Activated CD4-positive, alpha-beta T cell treated with anti-CD3 and anti-CD28 coated beads for 24 hours (primary cell): ENCODE measurements at places on chromosomes 1 and 21.

DNA sequence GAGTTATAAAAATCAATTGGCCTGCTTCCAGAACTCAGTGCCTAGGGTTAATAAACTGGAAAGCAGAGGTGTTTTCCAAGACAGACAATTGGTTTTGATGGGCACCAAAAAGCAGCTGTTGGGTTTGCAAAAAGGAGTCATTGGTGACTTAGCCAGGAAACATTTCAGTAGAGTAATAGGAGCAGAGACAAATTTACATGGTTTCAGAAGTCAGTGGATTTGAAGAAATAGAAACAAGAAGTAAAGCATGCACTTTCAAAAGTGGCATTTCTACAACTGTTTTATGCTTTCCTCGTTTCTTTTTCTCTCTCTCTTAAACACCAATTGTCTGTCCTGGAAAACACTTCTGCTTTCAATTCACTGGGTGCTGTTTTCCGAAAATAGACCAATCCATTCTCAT, 87.8 kb downstream of the GLUL start:
- DNase-seq: no peak

DNA sequence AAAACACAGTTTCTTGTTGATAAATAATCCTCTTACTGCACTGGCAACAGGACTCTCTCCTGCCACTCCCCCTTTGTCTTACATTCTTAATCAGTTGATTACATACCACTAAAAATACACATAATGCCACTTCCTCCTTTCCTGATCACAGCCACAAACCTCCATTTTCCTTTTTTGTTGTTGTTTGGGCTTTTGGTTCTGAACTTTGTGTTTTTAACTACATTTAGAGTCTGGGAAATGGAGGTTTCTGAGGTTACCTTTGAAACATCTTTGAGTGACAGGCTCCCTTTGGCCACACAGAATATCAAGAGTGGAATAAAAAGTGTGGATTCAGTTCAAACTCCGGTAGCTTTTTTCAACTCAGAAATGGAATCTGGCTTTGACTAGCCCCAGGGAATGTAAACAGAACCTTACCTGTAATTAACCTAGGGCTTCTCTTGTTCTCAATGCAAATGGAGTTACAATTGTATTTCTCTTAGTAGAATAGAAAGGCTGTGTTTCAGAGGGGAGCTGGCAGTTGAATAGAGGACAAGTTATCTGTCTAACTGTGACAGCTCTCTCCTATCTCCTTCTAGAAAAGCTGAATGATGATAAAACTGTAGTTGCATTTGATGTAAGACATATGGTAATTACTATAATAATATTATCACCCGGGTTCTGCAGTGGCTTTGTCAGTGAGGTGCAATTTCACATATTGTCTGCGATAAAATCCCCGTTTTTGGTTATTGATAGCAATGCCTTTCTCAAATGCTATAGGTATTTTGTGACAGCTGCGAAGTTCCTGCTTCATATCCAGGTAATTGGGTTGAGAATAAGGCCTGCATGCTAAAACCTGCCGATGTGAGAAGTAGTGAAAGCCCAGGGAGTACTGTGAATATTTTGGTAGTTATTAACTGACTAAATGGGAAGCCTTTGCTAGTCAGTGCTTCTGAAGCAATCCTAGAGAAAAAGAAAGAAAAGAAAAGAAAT, 66.9 kb downstream of the ST6GALNAC5 start:
- no peak for DNase-seq

DNA sequence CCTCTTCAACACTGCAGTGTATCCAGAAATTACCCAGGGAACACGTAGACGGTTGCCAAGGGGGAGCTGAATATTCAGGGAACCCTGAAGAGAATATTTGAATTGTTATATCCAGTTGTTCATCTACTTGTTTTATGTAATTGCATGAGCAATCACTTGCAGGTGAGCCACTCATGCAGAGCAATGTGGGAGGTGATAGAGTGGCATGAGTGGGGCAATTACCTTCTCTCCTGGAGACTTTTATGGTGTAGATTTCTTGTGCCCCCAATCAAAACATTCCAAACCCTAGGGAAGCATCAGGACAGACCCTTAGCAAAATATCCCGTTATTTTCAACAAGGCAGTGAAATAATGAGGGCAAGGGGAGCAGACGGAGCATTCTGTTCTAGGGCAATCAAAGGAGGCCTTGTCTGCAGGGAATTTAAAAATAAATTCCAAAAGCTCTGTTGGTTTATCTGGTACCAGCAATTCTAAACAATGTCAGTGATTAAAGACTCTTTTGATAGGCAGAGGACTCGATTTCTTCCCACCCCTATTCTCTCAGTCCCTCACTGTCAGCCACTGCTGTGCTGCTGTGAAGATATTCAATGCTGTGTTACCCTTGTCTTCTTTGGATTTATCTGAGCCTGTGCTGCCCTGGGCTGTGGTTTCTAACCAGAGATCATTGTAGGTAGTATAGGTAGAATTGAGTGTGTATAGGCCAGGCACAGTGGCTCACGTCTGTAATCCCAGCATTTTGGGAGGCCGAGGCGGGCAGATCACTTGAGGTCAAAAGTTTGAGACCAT, 180.2 kb upstream of the MAP1LC3C start:
- no peak for DNase-seq

DNA sequence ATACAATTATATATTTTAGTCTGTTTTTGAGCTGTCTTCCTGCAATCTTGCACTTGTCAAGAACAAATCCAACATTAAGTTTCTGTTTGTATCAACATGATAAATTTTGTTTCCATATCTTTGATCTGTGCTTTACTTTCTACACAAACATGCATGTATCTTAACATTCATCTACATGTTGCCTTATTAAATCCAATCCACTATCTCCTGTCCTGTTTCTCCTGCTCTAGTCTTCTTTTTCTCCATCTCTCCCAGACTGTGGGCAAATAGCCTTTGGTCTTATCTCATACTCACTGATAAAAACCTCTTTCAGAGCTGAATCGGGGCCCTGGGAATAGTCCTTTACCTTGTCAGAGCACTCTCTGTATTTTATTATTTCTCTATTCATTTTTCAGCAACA, 101.3 kb downstream of the PLPPR4 start:
- no peak for DNase-seq

- no peak for DNase-seq
Measured at GRCh38 chr1:52150946-52151345, 9.1 kb downstream of the ZFYVE9 start.

GRCh38 chr1:94422115-94422820, 4.1 kb downstream of the ABCD3 start:
- DNase-seq: no peak

GRCh38 chr1:23286401-23286800, 57.7 kb downstream of the HNRNPR start:
- DNase-seq: no peak

DNA sequence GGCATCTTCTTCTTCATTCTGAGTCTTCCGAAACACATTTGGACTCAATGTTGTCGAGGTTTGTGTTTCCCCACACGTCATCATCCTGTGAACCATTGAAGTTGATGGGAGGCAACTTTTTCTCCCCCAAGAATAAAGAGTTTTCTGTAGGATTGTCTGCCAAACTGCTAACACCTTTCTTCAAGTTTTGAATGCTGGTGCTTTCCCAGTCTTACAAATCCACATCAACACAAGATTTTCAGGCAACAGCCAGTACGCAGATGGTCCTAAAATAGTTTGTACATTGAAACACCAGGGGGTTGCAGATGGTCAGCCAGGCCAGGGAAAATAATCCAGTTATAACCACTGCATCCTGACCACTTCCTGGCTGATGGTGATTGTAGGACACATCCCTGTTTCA, 187.9 kb downstream of the DISC1 start:
- no peak for DNase-seq
